ENCODE measurements at places on chromosomes 2 and 18. TPM values are rescaled to one million over a fixed set of nuclear protein-coding genes. Genes with fewer than 3 reads are reported as not detected.

IL18R1 gene
- 20.6 TPM for total RNA-seq

SNORC gene
- total RNA-seq, result 2.4 TPM

SEMA4C gene
- total RNA-seq, result 5.9 TPM

CHRNG gene
- total RNA-seq, result not detected

ASB18 gene
- not detected for total RNA-seq

MIB1 gene
- total RNA-seq, result 27.9 TPM

PSMA8 gene
- 3.6 TPM for total RNA-seq

IL36A gene
- total RNA-seq, result not detected

KIF1A gene
- 7.7 TPM for total RNA-seq

CLEC4F gene
- total RNA-seq, result not detected

ESPNL gene
- not detected for total RNA-seq

EFR3B gene
- 0.08 TPM for total RNA-seq

EMX1 gene
- total RNA-seq, result not detected

RNF152 gene
- 0.42 TPM for total RNA-seq

ADCYAP1 gene
- not detected for total RNA-seq

SCTR gene
- not detected for total RNA-seq

STAT4 gene
- total RNA-seq, result 81.0 TPM

STRN gene
- 30.8 TPM for total RNA-seq

KATNAL2 gene
- 1.3 TPM for total RNA-seq

CNDP1 gene
- total RNA-seq, result not detected

ICA1L gene
- 7.5 TPM for total RNA-seq

CGREF1 gene
- total RNA-seq, result 8.8 TPM

KCNJ3 gene
- total RNA-seq, result not detected

ANKRD30BL gene
- total RNA-seq, result 0.29 TPM

VWC2L gene
- total RNA-seq, result not detected

MYO7B gene
- 0.62 TPM for total RNA-seq

CABYR gene
- total RNA-seq, result 1.9 TPM

TXNL4A gene
- total RNA-seq, result 241 TPM

RESP18 gene
- not detected for total RNA-seq

BMP10 gene
- total RNA-seq, result not detected

TPGS2 gene
- total RNA-seq, result 77.3 TPM

Data from activated naive CD8-positive, alpha-beta T cell treated with anti-CD3 and anti-CD28 coated beads for 36 hours (primary cell).